ENCODE measurements at places on chromosomes 6 and 20. TPM values are rescaled to one million over a fixed set of nuclear protein-coding genes. Genes with fewer than 3 reads are reported as not detected.

The HDGFL1 gene
- not detected for total RNA-seq

The NKX2-4 gene
- total RNA-seq, result not detected

The ARMC12 gene
- total RNA-seq, result not detected

The RSPO3 gene
- not detected for total RNA-seq

The BTNL2 gene
- not detected for total RNA-seq

The HLA-DOA gene
- total RNA-seq, result 0.07 TPM

The SIRPD gene
- not detected for total RNA-seq

The FABP7 gene
- not detected for total RNA-seq

The VGLL2 gene
- not detected for total RNA-seq

The KCNK5 gene
- 0.07 TPM for total RNA-seq

All from airway epithelial cell (primary cell).